ENCODE measurements at places on chromosomes 12 and 14. TPM values are rescaled to one million over a fixed set of nuclear protein-coding genes. Genes with fewer than 3 reads are reported as not detected.
A peak's percentile ranks its signal among the peaks of the same experiment; 100 is the strongest.

DNA sequence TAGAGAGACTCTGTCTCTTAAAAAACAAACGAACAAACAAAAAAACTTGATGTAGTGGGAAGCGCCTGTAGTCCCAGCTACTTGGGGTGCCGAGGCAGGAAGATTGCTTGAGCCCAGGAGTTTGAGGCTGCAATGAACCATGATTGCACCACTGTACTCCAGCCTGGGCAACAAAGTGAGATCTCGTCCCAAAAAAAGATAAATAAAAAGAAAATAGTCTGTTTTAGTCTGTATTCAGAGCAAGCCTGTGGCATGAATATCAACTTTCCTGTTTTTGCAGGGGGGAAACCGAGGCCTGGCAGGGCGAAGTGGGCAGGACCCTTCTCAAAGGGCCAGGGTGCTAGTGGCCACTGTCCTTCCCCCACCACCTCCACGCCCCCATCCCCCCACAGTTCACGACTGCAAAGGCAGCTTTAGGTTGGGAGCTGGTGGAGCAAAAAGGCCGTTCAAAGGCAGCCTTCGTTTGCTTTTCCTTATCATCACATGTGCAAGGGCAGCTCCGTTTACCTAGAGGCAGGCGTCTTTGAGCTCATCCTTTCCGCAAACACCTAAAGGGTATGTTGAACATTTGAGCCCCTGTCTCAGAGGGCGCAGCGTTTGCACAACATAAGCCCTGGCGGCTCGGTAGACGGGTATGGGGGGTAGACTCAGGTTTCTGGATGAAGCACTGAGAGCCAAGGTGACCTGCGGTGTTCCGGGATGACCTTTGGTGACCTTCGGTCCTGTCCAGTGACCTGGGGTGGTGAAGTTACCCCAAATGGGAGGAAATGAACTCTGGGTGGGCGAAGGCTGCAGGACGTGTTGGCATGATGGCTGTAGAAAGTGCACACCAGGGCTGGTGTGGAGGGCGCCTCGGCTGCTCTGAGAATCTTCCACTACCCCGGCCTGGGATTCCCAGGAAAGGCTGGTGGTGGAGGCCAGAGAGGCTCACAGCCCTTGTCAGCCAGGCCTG, 8.7 kb upstream of the MEG3 start:
- DNase-seq, result no peak

Gene CATSPERB
- total RNA-seq, result 0.11 TPM

DNA sequence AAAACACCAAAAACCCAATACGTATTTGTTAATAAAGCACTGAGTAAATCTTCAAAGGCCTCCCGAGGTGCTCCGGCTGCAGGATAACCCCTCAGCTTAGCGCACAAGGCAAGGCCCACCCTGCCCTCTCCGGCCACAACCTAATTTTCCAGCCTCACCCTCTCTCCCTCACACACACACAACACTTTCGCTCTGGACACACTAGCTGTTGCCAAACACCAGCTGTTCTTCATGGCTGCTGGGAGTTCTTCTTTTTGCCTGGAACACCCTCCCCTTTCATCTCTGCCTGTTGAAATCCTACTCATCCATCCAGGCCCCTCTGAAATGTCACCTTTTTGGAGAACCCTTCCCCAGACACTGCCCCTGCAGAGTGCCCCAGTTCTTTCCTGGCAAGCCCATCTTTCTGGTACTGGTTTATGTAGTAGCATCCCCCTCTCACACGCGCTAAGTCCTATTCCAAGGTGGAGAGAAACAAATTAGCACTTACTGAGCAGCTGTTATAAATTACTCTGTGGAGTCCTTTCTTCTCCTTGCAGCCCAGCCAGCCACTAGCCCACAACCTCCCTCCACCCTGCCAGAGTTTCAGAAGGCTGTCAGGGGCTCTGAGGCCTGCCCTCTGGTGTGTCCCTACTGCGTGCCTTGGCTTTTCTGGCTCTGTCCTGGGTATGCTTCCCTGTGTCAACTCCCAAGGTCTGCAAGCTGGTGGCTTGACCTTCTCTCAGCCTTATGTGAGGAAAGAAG, 805 bp upstream of the CRACR2A start:
- no peak for DNase-seq

- no peak for DNase-seq
Observed at GRCh38 chr12:45708901-45709300, 20.6 kb upstream of the ARID2 start.

DNA sequence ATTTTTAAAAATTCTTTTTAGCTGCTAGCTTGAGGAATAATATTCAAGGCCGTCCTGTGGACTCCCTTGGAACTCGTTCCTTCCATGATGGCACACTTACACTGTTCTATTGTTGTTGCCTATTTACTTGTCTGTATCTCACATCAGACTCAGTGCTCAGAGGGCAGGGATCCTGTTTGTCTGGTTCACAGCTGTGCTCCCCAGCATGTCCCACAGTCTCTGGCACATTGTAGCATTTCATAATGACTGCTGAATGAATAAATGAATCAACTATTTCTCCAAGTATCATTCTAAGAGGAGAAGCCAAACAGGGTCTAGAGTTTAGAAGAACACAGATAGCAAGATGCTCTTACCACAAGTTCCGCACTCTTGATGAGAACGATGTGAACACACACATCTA, 48.0 kb downstream of the NTN4 start:
- DNase-seq, result no peak

Gene BEST3
- total RNA-seq, result not detected

GRCh38 chr14:77043984-77044485, 15.5 kb upstream of the IRF2BPL start:
- DNase-seq, result no peak

DNA sequence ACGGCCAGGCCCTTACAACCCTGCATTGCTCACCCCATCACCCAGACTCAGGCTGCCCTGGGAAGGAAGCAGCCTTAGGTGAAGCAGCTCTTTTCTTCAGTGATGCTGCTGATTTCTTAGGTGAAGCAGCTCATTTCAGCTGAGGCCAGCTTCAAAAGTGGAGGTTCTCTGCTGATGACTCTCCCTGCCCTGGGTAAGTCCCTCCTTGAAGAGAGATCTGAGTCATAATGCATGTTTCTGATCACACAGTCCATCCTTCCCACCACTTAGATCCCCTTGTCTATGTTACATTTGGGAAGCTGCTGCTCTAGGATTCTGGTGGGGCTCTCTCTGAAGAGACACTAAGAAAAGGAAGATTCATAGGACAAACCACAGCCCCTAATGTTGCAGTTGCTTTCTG, 17.2 kb upstream of the ZNF140 start:
- no peak for DNase-seq

GRCh38 chr12:130920723-130921381, 32.9 kb upstream of the ADGRD1 start:
- DNase-seq, result no peak

GRCh38 chr12:88218293-88218692, 76.2 kb downstream of the TMTC3 start:
- no peak for DNase-seq

DNA sequence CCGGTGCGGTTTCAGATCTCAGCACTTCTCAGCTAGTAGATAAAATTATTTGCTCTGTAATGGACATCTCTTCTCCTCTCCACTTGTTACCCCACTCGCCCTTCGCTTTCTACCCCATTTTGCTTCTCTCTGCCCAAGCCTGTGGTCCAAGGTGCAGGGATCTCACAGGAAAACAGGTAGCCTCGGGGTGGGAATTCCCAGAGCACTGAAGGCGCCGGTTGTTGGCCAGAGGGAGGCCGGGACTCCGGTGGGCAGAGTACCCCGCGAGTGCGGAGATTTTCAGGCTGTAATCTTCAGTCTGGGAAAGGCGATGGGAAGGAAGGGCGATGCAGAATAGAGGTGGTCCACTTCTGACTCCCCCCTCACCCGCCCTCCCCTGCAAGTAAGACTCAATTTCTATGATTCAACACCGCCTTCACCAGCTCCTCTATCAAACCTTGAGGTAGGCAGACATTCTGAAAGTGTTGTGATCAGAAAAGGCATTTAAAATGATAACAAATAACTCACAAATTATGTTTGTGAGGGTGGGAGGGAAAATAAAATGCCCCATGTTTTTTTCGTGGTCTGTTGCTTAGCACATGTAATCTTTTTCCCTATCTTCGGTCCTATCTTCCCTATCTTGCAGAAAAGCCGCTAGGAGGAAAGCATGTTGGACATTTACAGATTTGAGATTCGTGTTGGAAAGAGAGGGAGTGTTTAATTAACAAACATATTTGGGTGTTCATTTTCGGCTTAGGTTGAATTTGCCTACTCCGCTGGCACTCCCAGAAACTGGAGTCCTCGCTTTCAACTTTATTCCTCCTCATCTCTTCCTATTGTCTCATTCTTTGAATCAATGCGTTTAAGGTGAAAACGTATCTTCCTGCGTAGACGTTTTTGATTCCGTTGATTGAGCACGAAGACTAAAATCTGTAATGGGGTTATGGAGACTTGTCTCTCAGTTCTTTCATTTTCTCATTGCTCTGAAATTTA, 8.5 kb downstream of the FOXG1 start:
- no peak for DNase-seq

GRCh38 chr12:70486588-70486987, 120.5 kb downstream of the KCNMB4 start:
- no peak for DNase-seq

- no peak for DNase-seq
Observed at GRCh38 chr14:24298892-24299254, 707 bp downstream of the DHRS1 start.

Gene POP5
- 54.7 TPM for total RNA-seq

DNA sequence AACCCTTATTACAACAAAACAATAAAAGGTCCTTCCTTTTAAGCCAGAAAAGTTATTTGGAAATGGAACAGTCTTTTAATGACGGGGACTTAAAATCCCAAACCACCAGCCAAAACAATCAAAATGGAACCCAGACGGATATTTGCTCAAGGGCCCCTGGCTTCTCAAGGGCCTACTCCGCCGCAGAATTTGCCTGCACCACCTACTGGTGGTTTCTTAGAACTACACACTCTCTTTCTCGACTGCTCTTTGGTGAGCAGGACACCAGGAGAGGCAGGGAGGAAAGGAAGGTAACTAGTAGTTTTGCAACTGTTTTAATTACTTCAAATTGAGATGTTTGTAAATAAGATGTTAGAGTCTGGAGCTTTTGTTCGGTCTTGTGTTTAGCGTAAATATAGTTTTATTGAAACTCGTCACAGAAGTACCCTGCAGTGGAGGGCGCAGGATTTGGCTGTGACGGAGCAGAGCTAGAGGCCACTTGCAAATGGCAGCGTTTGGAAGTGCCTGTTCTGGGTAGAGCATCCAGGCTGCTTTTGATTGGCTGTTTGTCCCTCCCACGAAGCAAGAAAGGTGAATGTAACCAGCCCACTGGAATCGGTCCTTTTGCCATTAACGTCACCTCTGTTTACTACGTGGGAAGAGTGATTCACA, 238.5 kb downstream of the CACNA1C start:
- DNase-seq, result peak; percentile 64

GRCh38 chr12:95083938-95084337, 10.5 kb upstream of the NR2C1 start:
- no peak for DNase-seq

Gene LRFN5
- total RNA-seq, result 5.3 TPM

Gene DNAJC22
- 0.14 TPM for total RNA-seq

DNA sequence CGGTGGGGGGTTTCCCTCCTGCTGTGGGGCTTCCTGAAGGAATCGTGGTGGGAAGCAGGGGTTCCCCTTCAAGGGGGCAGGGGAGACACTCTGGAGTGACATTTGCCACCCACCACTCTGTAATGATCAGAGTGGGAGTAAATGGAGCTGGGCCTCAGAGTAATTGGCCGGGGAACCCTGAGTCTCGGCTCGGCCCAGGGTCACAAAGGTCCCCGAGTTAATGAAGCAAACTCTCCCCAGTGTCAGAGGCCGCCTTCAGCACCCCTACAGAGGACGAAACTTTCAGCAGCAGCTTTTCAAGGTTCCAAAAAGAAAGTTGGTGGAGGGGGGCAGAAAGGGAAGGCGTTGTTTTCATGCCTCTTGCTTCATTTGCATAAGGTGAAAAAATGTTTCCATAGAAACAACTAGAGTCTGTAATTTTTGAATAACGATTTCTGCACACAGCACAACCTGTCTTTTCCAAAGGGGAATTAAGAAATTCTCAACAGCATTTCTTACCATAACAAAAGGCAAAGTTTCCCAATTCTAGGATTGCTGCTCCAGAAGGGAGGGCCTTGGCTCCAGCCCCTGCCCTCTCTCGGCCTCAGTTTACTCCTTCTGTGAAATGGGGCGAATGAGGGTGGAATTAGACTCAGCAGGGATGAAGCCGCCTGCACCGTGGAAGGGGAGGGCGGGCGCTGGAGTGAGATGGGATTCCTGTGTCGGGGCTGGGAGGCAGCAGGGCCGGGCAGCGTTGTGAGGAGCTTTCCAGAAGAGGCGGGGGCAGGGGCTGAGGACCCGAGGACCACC, 67.0 kb upstream of the BEGAIN start:
- no peak for DNase-seq

Data from WTC11 (cell line).